ENCODE measurements at places on chromosomes 1 and 21.

GRCh38 chr1:113567427-113567826, 177.1 kb downstream of the MAGI3 start:
- no peak for DNase-seq

GRCh38 chr21:17390569-17390968, 122.3 kb upstream of the CXADR start:
- DNase-seq = no peak

- DNase-seq = no peak
Measured at GRCh38 chr1:93526431-93526830, 78.5 kb downstream of the FNBP1L start.

DNA sequence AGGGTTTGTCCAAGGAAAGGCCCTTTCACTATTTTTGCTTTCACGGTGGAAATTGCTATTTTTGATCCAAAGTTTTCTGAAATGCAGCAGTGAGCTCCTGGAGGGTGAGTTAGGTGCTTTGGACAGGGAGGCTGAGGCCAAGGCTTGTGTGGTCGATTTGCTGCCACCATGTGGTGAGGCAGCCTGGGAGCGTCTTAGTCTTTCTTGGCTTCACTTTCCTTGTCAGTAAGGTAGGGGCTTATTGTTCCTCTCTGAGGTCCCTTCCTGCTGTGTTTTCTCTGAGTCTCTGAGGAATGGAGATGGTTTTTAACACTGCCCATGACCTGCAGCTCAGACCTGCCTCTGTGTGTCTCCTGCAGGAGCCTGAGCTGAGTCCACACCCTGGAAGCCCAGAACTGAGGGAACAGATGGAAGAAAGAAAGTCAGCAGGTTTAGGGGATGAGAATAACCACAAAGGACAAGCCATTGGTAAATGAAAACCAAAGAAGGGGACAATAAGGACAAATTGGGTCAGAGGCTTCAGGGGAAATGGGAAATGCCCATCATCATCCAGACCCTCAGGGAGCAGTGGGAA, 20.1 kb upstream of the S100A10 start:
- no peak for DNase-seq

- DNase-seq = no peak
Measured at GRCh38 chr1:228241259-228241658, 33.4 kb downstream of the OBSCN start.

GRCh38 chr1:201142011-201142848, 12.0 kb downstream of the TMEM9 start:
- DNase-seq = no peak

GRCh38 chr1:106717591-106717990, 338.9 kb upstream of the PRMT6 start:
- no peak for DNase-seq

Data from GF-D8 (cell line).